ENCODE measurements at places on chromosomes 7 and 10. TPM values are rescaled to one million over a fixed set of nuclear protein-coding genes. Genes with fewer than 3 reads are reported as not detected.

Gene FAM20C
- total RNA-seq: 0.21 TPM

Gene TFEC
- not detected for total RNA-seq

Gene GJD4
- not detected for total RNA-seq

Gene NRCAM
- total RNA-seq: 0.60 TPM

Gene GNAT3
- not detected for total RNA-seq

Gene PNLIP
- total RNA-seq: not detected

Gene CFAP46
- total RNA-seq: 0.16 TPM

Gene SRGN
- total RNA-seq: 400 TPM
